Ureter (tissue), 1 donor: ENCODE measurements at places on chromosomes 16 and 17. TPM values are rescaled to one million over a fixed set of nuclear protein-coding genes. Genes with fewer than 3 reads are reported as not detected.

DNA sequence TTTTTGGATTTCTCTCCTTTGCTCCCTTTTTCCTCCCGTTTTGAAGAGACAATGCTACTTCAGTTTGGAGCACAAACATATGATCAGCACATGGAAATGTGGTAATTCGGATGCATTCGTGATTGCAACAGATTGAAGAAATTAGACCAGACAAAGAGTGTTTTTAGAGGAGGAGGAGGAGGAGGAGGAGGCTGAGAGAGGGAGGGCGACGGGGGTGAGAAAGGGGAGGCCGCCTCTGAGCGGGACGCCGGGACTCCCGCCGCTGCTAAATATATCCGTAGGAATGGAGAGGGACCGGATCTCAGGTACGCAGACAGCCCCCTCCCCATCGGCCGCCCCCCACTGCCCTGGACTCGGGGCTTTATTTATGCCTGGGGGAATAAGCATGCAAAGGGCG is 179.3 kb downstream of the SEC14L1 start:
- no peak for DNase-seq

Gene DOC2B
- total RNA-seq = 23.5 TPM

Gene VASN
- 13.4 TPM for total RNA-seq

Gene TENT4B
- total RNA-seq = 17.4 TPM

Gene CRYM
- 11.5 TPM for total RNA-seq

- no peak for DNase-seq
These were observed 104.5 kb upstream of the FAM20A start for GRCh38 chr17:68705714-68706076.

DNA sequence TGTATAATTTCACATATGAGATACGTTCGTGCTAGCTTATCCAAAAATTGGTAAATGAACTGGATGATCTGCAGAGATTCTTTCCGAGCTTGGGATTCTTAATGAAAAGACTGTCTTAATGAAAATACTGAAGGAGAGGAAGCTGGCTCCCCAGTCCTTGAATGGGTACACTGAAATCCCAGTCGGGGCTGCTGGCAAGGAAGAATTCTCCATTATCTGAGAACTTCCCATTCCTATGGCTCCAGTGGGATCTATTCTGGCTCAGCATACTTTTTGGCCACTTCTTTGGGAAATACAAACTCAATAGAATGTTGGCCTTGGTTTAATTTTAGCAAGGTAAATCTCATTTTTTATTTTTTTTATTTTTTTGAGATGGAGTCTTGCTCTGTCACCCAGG is 23.7 kb upstream of the SLC35B1 start:
- no peak for DNase-seq

- no peak for DNase-seq
These were observed 16.0 kb downstream of the SLC5A10 start for GRCh38 chr17:18967916-18968315.

DNA sequence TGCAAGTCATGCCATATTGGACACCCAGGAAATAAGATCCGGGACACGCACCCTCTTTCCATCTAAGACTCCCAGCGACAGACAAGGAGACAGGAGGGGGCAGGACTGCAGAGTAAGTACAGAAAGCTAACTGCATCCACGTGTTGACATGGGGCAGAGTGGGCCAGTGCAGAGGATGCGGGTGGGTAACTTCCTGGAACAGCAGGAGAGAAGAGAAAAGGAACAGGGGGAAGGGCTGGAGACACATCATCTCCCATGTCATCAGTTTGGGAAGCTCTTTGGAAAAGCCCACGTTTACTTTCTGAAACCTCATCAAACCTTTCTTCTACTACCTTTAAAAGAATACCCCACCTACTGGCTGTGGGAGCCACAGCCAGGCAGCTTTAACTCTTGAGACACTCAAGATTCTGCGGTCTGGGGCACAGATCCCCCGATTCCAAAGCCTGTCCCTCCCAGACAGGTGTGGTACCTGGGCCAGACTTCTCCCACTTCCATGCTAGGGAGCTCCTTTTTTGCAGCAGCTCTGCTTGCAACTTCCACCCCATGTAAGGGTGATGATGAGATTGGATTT is 273.5 kb upstream of the RPL38 start:
- DNase-seq = no peak

- DNase-seq = peak; percentile 56
These were observed 8.4 kb downstream of the PRR29 start for GRCh38 chr17:64006361-64007088.
